Skin of body (tissue), 3 donors: ENCODE measurements at places on chromosomes 4 and X. TPM values are rescaled to one million over a fixed set of nuclear protein-coding genes. Genes with fewer than 3 reads are reported as not detected.

The TMPRSS11F gene
- total RNA-seq = 2.3 TPM

The TRMT2B gene
- 8.8 TPM for total RNA-seq

The SSX4B gene
- not detected for total RNA-seq

The DRP2 gene
- total RNA-seq = 0.69 TPM

The MAOB gene
- total RNA-seq = 2.5 TPM

The ARMCX2 gene
- 40.1 TPM for total RNA-seq

The CLDN22 gene
- total RNA-seq = not detected

The FGD1 gene
- 4.6 TPM for total RNA-seq

The LINC00632 gene
- total RNA-seq = 61.9 TPM

The ADH1B gene
- total RNA-seq = 175 TPM

The TLR6 gene
- 2.9 TPM for total RNA-seq

The DGKK gene
- total RNA-seq = not detected

The UCP1 gene
- 1.7 TPM for total RNA-seq

The SSX7 gene
- not detected for total RNA-seq

The NIPAL1 gene
- 9.5 TPM for total RNA-seq

The NEUROG2 gene
- not detected for total RNA-seq

The ANXA3 gene
- total RNA-seq = 50.7 TPM

The SPANXC gene
- not detected for total RNA-seq

The TXK gene
- 1.1 TPM for total RNA-seq

The MAGEA8 gene
- not detected for total RNA-seq

The CCKAR gene
- 0.49 TPM for total RNA-seq

The TEX13C gene
- not detected for total RNA-seq

The ZXDA gene
- total RNA-seq = 6.7 TPM

The SOD3 gene
- 15.2 TPM for total RNA-seq

The ASB12 gene
- total RNA-seq = 2.6 TPM

The EFHC2 gene
- 1.6 TPM for total RNA-seq

The CCDC120 gene
- 3.6 TPM for total RNA-seq

The GAGE12F gene
- not detected for total RNA-seq

The CHRDL1 gene
- 13.4 TPM for total RNA-seq

The SLC6A8 gene
- total RNA-seq = 22.0 TPM

The PDZD4 gene
- total RNA-seq = 3.1 TPM

The IL3RA gene
- total RNA-seq = 5.7 TPM

The NAP1L5 gene
- total RNA-seq = 8.6 TPM

The SNCA gene
- total RNA-seq = 109 TPM

The PPP1R2C gene
- total RNA-seq = not detected

The GSX2 gene
- not detected for total RNA-seq

The SPACA5 gene
- not detected for total RNA-seq
